Fibroblast of pulmonary artery (primary cell): ENCODE measurements at places on chromosomes 1 and 21.
A peak's percentile ranks its signal among the peaks of the same experiment; 100 is the strongest.

- DNase-seq: no peak
Observed at GRCh38 chr1:82387012-82387366, 586.3 kb downstream of the ADGRL2 start.

DNA sequence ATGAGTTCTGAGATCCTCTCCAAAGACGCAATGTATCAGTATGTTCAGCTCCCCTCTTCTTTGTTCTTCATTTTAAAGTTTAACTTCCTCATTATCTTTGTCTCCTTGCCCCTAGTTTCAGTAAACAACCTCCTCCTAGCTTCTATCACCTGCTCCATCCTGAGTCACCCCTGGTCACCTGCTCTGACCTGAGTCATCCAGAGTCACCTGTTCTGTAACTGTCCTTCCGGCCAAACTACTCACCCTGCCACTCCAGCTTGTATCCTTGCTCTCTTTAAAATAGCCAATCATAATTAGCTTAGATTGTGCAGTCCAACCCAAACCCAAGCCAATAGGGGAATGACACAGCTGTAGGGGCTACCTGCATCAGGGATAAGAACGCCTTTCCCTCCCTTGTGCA lies 332.0 kb downstream of the OLFM3 start:
- DNase-seq: no peak

DNA sequence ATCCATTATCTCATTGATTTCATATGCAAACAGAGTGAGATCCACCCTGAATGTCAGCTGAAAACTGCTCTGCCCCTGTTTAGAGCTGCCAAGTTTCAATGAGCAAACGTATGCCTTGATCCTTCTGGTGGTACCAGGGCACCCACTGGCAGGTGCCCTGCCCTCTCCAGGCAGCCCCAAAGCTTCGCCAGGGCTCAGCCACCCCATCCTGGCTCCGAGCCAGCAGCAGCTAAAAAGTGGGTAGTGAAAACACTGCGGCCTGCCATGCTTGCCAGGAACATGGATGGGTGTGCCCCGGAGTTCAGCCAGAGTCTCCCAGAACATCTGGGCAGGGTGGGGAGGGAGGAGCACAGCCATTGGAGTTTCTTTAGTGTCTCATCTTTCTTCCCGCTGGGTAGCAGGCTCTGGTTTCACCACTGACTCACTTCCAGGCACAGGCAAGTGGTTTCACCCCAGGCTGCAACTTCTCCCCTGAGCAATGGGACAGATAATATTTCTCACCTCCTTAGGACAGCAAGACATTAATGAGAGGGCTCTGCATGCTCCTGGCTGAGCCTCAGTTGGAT lies 8.1 kb upstream of the LMX1A start:
- DNase-seq: no peak

DNA sequence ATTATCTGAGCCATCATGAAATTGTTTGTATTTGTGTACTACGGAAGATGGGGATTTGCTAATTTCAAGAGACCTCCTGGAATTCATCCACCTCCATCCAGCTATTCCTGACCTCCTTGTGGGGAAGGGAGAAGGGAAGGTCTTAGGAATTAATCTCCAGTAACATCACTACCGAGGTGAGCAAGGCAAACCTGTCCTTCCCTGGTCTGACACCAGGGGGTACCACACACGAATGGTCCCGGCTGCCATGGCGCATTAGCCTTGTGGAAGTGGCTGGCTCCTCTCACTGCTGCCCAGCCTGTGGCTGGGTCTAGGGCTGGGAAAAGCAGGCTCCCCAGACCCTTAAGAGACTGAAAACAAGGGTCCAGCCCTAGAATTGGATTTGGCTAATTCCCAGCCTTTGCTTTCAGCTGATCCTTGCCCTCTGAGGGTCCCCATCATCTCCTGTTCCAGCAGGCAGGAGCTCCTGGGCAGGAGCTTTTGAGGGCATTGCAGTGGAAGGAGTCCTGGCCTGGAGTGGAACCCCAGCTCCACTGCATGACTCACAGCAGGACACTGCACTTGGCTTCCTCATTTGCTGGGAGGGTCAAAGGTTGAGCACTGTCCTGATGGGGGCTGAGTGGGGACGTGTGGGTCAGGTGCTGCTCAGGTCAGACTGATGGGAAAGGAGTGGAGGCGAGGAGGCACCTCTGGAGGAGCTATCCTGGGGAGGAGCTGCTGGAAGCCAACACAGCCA lies 34.8 kb downstream of the RIMS3 start:
- DNase-seq: peak; percentile 49

DNA sequence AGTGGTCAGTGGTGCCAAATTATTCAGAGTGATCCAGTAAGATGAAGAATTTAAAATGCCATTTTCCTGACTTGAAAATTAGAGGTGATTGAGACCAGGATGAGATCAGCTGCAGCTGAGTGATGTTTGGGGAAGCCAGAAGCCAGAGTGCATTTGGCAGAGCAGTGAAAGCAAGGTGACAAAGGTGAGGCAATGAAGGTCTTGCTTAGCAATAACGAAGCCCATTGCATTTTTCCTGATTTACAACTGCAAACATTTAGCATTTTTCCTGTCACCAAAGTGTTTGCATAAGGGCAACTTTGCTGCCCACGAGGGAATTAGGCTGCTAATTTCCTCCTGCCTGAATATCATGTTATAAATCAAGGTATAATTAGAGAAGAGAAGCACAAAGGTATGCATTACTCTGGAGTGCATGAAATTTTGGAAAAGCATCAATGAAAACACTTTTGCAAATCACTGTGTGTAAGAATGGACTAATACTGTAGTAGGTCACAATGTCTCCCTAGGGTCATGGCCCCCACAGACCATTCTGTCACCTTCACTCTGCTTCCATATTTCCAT lies 188.2 kb upstream of the LYPLAL1 start:
- no peak for DNase-seq

DNA sequence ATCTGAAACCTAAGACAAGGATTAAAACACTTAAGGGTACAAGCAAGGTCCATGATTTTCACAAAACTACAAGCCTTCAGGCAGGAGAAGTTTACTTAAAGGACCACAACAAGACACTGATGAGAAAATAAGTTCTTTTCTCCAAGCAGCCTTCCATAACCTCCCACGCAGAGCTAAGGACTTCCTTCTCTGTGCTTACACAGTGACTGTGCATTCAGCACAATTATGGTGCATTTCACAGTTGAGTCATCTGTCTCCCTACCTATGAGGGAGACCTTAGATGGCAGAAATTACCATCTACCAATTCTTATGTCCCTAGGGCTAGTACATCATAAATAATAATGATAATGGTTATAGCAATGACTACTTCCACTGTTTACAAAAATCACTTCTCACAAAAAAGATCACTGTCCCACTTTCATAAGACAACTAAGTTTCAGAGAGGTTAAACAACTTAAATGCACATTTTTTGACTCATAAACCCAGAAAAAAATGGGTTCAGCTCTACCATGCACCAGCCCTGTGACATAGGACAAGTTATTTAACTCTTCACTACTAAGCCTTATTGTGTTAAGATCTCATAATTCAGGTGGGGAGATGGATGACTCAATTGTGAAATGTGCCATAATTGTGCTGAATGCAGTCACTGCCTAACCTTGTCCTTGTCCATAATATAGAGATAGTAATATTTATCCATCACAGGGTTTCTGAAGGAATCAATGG lies 45.3 kb downstream of the TARBP1 start:
- peak; percentile 66 for DNase-seq

GRCh38 chr1:195686764-195687163 lies 921.5 kb downstream of the KCNT2 start:
- no peak for DNase-seq

GRCh38 chr1:1354271-1355247 lies 3.8 kb downstream of the MXRA8 start:
- no peak for DNase-seq

- peak; percentile 56 for DNase-seq
Observed at GRCh38 chr1:176987016-176987415, 177.5 kb downstream of the ASTN1 start.

- no peak for DNase-seq
Observed at GRCh38 chr1:11768821-11769220, 6.8 kb downstream of the C1orf167 start.

DNA sequence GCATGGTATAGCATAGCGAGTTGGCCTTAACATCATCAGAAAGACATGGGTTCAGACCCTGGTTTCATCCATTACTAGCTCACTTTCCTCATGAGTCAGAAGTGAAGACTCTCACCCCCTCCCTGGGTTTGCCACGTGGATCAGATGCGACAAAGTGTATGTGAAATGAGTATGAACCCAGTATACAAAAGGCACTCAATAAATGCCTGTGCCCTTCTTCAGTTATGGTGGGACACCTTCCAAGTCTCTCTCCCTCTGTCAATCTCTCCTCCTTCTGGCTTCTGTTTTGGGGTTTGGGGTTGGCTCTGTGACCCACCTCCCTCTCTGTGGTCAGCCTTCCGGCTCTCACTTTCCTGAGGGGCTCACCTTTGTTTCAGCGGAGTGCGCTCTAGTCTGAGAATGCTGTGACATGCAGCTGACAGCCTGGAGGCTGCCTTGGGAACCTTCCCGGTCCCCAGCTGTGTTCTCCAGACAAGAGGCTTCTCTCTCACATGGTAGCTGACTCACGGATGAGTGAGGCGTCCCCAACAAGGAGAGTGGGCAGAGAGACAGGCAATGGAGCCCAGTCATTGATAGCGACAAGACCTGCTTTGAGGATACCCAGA lies 155.0 kb upstream of the EDN2 start:
- DNase-seq: peak; percentile 47

GRCh38 chr1:110051262-110051648 lies 16.8 kb downstream of the STRIP1 start:
- DNase-seq: no peak

DNA sequence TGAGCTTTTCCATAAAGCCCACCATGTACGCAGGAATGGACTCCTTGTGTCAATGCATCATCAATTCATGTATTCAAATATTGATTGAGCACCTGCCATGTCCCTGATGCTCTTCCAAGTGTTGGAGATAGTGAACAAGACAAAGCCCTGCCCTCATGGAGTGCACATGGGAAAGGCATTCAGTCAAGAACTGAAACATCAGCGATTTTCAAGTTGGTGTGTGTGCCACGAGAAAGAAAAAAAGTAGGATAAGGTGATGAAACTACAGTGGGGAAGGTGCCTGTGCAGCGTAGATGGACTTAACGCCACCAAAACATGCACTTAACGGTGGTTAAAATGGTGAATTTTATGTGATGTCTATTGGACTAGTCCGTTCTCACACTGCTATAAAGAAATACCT lies 432.7 kb upstream of the VAMP3 start:
- DNase-seq: no peak

DNA sequence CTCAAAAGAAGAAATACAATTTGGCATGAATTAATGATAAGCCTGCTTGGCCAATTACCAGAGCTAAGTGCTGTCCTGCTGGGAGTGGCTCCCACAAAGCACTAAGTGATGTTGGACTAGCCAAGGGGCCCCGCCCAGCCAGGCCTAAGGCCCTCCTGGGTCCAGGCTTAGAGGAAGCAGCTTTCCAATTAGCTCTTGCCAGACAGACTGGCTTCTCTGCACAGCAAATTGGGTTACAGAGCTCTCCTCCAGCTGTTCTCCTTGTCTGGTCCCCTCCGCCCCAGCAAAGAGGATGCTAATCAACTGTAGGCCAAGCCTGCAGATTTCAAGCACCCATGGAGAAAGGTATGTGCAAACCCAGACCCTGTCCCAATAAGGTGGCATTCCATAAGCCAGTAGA lies 151.9 kb downstream of the DMRTA2 start:
- no peak for DNase-seq

DNA sequence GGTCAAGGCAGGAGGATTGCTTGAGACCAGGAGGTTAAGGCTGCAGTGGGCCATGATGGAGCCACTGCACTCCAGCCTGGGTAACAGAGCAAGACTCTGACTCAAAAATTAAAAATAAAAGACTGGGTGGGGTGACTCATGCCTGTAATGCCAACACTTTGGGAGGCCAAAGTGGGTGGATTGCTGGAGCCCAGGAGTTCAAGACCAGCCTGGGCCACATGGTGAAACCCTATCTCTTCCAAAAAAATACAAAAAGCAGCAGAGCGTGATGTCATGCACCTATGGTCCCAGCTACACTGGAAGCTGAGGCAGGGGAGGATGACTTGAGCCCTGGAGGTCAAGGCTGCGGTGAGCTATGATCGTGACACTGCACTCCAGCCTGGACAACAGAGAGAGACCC lies 44.4 kb upstream of the COX20 start:
- DNase-seq: no peak

- peak; percentile 53 for DNase-seq
Observed at GRCh38 chr1:230067419-230067870, 407 bp downstream of the GALNT2 start.

DNA sequence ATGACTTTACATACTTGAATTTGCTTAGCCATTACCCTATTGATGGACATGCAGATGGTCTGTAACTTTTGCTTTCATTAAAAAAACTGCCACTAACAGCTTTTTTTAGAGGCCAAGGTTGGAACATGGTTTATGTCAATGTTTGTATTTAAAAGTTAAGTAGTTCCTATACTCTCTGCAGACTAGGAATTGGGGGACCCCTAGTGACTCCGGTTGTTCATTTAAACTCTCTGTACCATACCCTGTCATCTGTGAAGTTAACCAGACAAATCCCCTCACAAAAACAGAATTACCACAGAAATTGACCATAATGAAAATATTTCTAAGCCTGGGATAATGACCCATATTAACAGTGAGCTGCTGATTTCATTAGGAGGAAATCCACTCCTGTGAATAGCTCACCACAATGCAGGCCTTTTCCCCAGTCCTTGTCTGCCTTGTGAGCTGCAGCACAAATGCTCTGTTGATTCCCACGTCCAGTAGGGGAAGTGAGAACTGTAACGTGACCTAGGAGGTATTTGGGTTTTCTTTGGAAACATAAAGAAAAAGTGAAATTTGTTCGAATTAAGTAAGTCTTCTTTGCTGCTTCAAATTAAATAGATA lies 30.2 kb upstream of the CD101 start:
- no peak for DNase-seq

DNA sequence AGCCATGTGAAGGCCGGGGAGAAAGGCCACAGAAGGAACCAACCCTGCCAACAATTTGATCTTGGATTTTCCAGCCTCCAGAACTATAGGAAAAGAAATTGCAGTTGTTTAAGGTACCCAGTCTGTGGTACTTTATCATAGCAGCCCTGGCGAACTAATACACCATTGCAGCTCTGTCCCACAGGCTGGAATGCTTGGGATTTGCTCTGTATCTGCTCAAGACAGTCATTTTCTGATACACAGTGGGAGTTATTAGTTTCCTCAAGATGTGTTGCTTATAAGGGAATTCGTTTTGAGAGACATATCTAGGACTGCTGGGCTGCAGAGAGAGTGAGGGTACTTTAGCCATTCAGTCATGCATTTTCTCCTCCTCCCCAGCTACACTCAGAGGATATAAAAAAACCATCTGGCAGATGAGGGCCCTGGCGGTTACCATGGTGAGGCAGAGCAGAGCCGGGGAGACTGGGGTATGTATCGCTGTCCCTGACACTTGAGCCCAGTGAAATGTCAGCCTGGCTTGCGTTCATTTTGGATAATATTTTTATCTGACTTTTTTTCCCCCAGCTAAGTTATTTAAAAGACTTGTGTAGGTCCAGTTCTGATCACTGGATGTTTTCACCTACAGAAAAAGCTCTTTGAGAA lies 104.6 kb downstream of the DIRAS3 start:
- DNase-seq: no peak

- DNase-seq: no peak
Observed at GRCh38 chr1:154481053-154481452, 21.0 kb upstream of the TDRD10 start.
